ENCODE measurements at places on chromosomes 1 and 21. TPM values are rescaled to one million over a fixed set of nuclear protein-coding genes. Genes with fewer than 3 reads are reported as not detected.
A peak's percentile ranks its signal among the peaks of the same experiment; 100 is the strongest.

The C1QA gene
- 44.7 TPM for total RNA-seq

The CA14 gene
- total RNA-seq = 4.1 TPM

The CRYAA gene
- not detected for total RNA-seq

The LCE6A gene
- not detected for total RNA-seq

The FLG2 gene
- total RNA-seq = not detected

The FCMR gene
- not detected for total RNA-seq

The ADAMTS4 gene
- 24.6 TPM for total RNA-seq

The UTS2 gene
- total RNA-seq = not detected

The MFAP2 gene
- total RNA-seq = 0.79 TPM

The DCDC2B gene
- not detected for total RNA-seq

DNA sequence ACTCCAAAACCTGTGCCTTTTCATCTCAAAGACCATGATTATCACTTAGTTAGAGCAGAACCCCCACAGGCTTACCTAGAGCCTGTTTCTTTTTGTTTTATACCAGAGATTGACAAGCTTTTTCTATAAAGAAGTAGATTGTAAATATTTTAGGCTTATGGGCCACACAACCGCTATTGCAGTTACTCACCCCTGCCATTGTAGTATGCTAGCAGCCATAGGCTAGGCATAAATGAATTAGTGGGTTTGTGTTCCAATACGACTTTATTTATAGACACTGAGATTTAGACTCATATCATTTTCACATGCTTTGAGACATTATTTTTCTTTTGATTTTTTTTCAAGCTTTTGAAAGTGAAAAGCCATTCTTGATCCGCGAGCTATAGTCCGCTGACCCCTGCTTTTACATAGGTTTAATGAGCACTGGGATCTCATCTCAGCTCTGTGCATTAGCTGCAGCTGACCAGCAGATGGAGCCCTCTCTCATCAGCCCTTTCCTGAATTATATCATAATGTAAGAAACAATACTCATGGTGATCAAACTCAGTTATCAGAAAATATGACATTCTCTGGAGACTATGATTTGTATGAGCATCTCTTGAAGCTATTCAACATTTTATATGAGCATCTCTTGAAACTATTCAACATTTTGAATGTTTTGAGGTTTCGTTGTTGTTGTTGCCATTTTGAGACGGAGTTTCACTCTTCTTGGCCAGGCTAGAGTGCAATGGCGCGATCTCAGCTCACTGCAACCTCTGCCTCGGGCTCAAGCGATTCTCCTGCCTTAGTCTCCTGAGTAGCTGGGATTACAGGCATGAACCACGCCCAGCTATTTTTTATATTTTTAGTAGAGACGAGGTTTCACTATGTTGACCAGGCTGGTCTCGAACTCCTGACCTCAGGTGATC lies 111.9 kb upstream of the L1TD1 start:
- peak; percentile 35 for DNase-seq

DNA sequence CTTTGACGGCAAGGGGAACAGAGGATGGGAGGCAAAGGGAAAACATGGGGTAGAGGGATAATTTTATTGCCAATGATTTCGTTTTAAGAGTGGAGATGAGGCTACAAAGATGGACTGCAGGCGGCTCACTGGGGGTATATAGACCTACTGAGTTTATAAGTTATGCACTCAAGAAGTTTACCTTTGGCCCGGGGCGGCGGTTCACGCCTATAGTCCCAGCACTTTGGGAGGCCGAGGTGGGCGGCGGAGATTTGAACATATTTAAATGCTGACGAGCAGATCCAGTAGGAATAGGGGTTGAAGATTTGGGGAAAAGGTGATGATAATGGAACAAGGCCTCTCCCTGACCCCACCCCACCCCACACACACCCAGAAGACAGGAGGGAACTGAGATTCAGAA lies 8.1 kb upstream of the SLAMF9 start:
- no peak for DNase-seq

DNA sequence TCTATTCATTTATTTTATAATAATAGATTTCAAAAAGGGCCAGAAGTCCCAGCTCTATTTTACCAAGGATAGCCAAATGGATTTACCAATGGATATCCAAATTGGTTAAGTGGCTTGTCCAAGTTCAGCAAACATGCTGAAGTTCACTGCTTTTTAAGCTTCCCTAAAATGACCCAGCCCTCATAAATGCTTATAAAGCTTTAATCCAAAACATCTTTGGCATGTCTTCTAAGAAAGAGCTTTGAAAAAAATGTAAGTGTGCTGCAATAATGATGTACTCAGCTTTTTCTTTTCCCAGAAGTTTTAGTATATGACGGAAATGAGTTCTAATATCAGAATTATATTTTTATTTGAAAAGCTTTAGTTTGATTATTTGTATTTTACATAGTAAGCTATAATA lies 451.5 kb upstream of the ADAMTS5 start:
- DNase-seq = no peak

DNA sequence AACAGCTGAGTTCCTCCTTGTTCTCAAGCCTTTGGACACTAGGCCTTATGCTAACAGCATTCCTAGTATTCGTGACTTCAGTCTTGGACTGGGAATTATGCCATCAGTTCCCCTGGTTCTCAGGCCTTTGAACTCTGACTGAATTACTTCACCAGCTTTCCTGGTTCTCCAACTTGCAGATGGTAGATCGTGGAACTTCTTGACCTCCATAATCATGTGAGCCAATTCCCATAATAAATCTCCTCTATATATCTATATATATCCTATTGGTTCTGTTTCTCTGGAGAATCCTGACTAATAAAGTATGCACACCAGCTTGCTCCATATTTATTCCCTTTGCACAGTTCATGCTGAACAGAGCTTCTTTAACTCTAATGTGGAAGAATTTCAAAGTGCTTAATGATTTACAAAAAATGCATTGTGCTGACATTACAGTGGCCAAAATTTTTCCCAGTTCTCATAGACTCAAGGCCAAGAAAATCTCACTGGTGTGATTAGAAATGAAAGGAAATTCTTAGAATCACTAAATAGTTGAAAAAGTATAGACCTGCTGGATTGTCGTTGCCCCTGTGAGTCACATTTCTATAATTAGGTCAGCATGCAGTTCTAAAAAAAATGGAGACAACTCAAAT lies 462.9 kb upstream of the ADAMTS5 start:
- DNase-seq = no peak

DNA sequence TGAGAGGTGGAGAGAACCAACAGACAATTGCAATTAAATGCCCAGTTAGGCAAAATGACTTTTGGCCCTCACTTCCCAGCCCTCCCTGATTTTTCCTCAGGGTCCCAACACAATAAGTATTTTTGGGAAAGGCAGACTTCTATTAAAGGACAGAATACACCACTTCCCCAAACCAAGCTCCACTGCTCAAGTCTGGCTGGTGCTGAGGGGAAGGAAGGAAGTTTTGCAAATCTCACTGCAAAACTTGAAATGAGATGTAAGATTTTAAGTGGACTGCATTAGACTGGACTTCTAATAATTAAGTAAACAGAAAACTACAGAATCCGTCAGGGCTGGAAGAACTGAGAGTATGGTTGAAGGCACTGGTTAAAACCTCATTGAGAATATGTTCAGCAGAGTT lies 32.2 kb upstream of the CD1D start:
- no peak for DNase-seq

GRCh38 chr1:2435746-2436355 lies 23.5 kb upstream of the PEX10 start:
- DNase-seq = no peak

DNA sequence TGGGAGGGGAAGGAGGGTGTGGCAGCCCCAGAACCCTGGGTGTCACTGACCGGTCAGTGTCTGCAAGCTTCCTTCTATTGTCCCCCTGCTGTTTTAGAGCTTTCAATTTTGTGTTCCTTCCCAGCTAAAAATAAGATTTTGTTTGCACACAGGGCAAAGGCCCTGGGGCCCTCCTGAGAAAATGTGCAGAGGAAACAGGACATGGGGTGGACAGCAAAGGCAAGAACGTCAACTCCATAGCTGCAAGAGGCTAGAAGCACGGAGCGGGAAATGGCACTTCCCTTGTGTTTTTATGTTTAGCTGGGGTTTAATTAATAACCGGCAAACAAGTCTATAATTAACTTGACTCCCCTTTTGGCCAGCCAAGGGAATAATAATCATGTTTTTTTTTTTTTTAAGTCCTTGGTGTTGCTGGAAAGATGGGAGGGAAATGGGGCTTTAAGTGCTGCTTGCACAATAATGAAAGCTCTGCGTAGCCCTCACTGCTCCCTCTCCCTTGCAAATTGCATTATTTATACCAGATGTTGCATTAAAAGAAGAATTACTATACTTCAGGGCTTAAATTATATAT lies 261.4 kb upstream of the USP24 start:
- no peak for DNase-seq

DNA sequence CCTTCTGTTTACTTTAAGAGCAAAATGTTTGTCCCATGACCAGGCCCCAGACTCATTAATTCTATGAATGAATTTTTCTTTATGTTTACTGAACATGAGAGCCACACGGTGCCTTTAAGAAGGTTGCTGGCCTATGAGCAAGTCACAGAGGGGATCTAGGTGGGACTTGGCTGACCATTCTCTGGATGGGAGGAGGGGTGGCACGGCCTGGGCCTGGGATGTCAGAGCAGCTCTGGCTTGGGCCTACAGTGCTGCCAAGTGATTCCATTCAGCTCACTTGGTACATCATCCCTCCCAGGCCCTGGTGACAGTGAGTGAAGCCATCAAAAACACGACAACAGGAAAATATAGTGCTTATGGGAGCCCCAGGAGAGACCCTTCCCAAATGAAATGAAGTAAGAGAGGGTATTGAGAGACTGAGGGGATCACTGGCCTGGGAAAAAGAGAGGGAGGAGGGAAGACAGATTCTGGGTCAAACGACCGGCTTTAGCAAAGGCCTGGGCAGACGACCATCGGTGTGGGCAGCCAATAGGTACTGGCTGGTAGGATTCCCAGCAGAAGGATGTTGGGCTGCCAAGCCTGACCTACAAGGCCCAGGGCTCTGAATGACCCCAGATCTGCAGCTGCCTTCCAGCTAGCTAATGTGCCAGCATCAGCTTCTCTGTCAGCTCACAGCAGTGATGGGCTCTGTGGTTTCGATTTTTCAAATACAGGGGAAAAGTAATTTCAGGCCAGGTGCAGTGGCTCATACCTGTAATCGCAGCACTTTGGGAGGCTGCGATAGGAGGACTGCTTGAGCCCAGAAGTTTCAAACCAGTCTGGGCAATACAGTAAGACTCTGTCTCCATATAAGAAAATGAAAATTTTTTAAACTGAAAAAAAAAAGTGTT lies 3.3 kb downstream of the TMEM53 start:
- DNase-seq = no peak

DNA sequence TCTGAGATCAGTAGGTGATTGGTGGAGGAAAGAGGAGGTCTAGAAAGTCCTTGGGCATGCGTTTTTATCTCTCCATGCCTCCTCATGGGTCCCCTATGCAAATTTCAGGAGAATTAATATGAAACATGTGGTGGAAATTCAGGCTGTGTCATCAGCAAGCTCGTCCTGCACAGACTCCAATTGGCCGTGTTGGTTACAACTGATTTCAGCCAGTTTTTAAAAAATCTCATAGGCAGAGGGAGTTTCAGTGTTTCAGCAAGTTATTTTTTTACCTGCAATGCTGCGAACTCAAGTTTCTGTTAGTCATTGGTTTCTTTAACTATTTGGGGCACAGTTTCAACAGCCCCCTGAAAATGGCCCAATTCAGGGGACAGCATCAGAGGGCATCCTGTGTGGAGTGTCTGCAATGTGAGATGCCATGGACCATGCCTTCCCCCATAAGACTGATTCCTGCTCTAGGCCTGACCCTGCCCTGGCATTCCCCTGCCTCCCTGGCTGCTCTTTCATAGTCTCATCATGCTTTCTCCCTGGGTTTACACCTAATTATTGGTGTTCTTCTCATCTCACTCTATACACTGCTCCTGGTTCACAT lies 59.9 kb downstream of the C1orf198 start:
- no peak for DNase-seq

DNA sequence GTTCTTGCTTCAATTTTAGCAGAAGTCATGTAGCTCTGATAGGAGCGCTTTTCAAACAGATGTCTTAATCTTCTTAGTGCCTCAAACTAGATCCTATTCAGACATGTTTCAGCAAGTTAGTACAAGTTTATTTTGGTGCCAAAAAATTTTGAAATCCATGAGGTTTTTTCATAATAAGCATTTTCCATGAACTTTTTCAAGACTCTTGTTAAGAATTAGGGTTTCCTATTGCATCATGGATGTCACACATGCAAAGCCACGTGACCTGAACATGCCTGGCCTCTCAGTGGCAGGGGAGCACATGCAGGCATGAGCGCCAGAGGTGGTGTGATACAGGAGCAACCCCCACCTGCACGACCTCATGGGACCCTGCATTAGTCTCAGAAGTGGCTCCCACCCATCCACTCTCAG lies 67.6 kb downstream of the POFUT2 start:
- no peak for DNase-seq

DNA sequence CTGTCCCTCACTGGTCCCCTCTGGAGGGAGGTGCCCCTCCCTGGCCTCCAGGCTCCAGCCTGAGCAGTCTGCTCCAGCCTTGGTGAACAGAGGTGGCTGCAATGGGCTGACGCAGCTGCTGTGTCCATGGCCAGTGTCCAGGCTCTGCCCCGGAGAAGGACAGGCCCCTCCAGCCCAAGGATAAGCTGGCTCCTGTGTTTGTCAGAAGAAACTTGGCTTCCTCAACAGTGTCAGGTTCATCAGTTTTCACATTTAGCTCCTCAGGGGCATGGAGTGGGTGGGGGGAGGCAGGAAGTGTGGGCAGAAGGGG lies 402.8 kb downstream of the MATN1 start:
- DNase-seq = no peak

- no peak for DNase-seq
These were observed 92.8 kb upstream of the DMRTA2 start for GRCh38 chr1:50516056-50516455.

GRCh38 chr1:76209238-76209637 lies 134.7 kb downstream of the ST6GALNAC3 start:
- no peak for DNase-seq

GRCh38 chr1:208309771-208310170 lies 65.6 kb upstream of the PLXNA2 start:
- no peak for DNase-seq

DNA sequence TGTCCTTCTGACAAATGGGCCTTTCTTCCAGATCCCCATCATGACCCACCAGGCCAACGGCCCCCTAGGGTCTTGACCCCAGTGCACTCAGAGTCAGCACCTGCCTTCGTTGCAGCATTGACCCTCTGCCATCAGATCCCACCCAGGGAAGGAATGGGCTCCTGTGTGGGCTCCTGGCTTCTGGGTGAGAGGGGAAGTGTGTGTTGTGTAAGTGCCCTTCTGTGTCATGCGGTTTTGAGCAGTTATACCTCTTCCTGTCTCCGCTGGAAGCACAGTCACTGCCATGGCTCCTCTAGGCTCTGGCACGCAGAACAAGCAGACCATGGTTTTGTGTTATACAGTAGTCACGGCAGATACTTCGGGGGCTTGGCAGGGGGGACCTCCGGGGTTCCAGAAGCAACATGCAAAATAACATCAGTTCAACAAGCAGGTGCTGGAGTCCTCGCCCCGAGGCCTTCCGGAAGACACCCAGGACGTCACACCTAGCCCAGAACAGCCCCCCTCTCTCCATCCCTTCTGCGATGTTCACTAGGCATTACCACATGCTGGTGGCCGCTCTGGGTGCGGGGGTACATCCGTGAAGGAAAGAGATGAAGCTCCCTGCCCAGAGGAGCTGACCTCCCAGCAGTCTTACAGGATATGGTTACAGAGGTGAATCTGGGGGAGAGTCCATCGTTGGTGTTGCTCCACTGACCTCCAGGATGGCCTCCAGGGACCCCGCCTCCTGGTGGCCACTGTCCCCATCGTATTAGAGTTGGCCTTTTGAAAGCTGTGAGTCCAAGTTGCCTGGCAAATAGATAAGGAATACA lies 17.4 kb upstream of the KCNAB2 start:
- no peak for DNase-seq
